Daoy (cell line): ENCODE measurements at places on chromosomes 4 and X. TPM values are rescaled to one million over a fixed set of nuclear protein-coding genes. Genes with fewer than 3 reads are reported as not detected.

BMX gene
- total RNA-seq, result 0.06 TPM in 1 of 2 replicates, not detected in the other

HSFX1 gene
- total RNA-seq, result 0.17 and 1.3 TPM in 2 replicates

ARHGAP24 gene
- 2.8 and 6.1 TPM in 2 replicates for total RNA-seq

EGF gene
- total RNA-seq, result 4.7 and 7.3 TPM in 2 replicates

LPAR4 gene
- not detected in 2 replicates for total RNA-seq

RAB33A gene
- total RNA-seq, result 0.11 TPM in 1 of 2 replicates, not detected in the other

GPR34 gene
- not detected in 2 replicates for total RNA-seq

SRPX gene
- 18.2 and 28.0 TPM in 2 replicates for total RNA-seq

IL9R gene
- total RNA-seq, result not detected in 2 replicates
